Hematopoietic multipotent progenitor cell treated with erythropoietin and hydrocortisone succinate and interleukin-3 and kit ligand, for 4 days (in vitro differentiated cells): ENCODE measurements at places on chromosomes 1 and 21.

- no peak for DNase-seq
Measured at GRCh38 chr21:41653954-41654491, 112.8 kb downstream of the RIPK4 start.

- no peak for DNase-seq
Measured at GRCh38 chr1:204836856-204837255, 33.8 kb upstream of the NFASC start.

DNA sequence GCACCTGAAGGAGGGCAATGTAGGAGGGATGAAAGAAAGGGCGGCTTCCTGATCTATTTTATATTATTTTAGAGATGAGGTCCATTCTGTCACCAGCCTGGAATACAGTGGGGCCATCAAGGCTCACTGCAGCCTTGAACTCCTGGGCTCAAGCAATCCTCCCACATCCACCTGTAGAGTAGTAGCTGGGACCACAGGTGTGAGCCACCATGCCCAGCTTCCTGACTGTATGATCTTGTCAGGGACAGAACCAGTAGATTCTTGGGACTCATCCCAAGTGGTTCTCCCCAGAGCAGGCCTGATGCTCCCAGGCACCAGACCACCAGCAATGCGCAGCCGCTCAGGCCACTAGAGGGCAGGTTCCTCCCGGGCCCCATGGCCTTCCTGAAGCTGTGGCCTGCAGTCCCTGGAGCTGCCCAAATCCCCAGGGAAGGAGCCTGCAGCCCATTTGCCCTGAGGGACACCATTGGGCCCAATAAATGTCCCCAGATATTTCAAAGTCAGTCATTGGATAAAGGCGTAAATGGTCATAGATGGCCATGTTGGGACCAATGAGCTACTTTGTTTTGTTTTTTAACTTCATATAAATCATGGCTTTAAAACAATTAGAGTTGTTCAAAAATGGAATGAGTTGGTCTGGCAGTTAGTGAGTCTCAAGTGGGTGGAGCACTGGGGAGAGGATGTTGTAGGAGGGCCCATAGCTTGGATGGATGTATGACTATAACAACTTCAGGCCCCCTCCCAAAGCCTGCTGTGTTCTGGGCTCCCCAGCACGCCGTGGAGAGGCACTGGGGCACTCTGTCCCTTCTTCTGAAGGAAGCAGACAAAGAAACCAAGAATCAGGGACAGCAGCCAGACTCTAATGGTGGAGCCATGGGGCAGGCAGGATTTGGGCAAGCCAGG, 44.7 kb upstream of the GOLT1A start:
- DNase-seq = peak; percentile 64

DNA sequence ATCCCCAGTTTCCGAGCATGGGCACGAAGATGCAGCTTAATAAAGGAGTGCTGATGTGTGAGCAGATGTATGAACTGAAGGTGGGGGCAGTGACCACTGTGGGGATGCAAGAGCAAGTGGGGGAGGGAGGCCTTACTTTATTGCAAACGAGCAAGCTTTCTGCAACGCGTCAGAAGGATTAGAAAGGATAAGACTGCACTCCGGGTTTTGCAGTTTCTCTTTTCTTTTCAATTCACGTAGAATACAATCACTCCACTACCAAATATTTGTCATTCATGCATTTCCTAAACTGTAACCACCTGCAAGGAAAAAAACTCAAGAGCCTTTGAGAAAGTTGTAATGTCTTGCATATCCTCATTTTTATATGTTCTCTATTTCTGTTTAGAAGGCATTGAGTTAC, 4.3 kb upstream of the OR2C3 start:
- DNase-seq = peak; percentile 65

DNA sequence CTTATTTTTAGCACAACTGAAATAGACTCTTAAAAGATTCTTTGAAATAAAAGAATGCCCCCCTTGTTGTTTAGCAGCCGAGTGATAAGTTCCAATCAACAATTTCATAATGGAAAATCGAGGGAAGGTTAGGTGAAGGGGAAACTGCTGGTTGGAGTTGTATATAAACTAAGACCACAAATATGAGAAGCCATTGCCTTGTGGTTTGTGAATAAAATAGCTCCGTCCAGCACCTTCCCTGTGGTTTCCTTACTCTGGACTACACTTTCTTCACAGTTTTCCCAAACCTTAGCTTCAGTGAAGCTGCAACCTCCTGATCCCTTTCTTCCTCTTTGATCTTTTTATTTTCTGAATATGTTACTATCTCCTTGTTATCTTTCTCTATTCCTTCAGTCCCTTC, 6.7 kb upstream of the RAB3GAP2 start:
- DNase-seq = no peak

GRCh38 chr1:115670476-115671175, 28.9 kb downstream of the VANGL1 start:
- peak; percentile 59 for DNase-seq

- DNase-seq = no peak
Measured at GRCh38 chr1:1173061-1173792, 453 bp upstream of the TTLL10 start.

DNA sequence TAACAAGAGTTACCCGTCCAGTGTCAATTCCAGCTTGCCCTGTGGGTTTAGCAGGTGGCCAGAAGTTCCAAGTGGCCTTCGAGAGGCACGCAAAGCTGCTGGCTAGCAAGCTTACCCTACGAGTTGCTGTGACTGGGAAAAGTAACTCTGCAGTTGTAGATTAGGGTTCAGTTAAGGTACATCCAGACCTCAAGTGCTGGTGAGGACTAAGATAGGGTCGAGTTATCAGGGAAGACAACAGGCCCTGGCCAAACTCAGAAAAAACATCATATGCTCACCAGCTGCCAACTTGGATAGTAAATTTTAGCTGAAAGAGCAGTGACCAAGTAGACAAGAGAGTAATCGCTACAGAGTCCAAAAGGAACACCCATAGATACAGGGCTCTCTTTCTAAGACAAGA, 27.7 kb upstream of the LRRC7 start:
- DNase-seq = peak; percentile 97

GRCh38 chr21:23108533-23108932, 2110.3 kb downstream of the NCAM2 start:
- no peak for DNase-seq

DNA sequence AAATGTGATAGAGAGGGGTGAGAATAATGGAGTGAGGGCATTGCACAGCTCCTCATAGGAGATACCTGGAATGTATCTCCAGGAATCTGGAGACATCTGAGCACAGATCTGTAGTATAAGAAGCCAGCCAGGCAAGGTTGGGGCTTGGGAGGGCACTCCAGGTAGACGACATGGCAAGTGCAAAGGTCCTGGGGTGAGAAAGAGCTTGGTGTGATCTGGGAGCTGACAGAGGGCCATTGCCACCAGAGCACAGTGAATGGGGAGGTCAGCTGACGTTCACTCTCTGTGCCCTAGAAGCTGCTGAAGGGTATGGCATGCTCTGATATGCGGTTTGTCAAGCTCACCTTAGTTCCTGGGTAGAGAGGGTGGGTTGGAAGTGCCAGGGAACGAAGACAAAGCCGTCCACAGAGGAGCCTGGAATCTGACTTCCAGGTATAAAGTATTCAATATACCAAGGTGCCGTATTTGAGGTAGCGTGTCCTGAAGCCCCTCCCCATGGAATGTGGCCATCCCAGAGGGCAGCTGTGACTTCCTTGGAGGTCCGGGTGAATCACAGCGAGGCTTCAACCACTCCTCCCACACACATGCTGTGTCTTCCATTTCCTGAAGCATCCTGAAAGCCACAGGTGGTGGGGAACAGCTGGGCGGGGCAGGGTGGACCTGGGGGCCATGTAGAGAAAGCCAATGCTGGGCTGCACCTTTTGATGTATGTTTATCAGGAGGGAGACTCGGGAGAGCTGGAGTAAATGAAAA, 182.7 kb upstream of the KLHDC7A start:
- DNase-seq = no peak

DNA sequence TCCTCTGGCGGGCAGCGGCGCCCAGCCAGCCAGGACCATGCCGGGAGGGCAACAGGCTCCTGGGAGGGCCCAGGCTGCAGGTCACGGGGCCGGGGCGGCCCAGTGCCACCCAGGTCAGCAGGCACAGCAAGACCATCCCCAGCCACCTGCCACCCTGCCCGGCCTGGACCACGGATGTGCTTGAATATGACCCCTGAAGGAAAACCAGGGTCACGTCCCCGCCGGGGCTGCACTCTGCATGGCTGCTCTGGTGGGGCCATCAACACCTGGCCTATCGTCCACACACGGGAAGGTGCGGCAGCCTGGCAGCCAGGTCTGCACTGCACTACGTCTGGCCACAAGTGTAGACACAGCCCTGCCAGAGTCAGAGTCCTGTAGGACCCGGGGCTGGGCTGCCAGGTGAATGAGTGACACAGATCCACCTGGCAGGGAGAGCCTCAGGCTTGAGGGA, 6.9 kb downstream of the WNT9A start:
- DNase-seq = no peak

DNA sequence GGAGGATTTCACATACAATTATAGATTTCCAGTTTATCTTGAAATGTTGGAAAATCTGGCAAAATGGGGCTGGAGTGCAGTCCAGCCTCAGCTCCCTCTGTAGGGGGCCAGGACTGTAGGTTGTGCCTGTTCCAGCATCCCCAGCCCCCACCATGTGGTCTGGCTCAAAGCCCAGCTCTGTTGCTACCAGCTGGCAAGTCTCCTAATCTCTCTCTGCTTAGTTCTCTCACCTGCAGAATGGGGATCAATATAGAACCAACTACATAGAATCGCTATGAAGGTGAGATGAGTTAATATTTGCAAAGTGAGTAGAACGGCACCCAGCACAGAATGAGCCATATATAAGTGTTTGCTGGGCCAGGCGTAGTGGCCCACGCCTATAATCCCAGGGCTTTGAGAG, 50.0 kb upstream of the TARDBP start:
- DNase-seq = peak; percentile 46
